Smooth muscle cell of the brain vasculature (primary cell): ENCODE measurements at places on chromosomes 12 and 14.

GRCh38 chr14:104693482-104694431 lies 4.3 kb downstream of the INF2 start:
- DNase-seq, result no peak

DNA sequence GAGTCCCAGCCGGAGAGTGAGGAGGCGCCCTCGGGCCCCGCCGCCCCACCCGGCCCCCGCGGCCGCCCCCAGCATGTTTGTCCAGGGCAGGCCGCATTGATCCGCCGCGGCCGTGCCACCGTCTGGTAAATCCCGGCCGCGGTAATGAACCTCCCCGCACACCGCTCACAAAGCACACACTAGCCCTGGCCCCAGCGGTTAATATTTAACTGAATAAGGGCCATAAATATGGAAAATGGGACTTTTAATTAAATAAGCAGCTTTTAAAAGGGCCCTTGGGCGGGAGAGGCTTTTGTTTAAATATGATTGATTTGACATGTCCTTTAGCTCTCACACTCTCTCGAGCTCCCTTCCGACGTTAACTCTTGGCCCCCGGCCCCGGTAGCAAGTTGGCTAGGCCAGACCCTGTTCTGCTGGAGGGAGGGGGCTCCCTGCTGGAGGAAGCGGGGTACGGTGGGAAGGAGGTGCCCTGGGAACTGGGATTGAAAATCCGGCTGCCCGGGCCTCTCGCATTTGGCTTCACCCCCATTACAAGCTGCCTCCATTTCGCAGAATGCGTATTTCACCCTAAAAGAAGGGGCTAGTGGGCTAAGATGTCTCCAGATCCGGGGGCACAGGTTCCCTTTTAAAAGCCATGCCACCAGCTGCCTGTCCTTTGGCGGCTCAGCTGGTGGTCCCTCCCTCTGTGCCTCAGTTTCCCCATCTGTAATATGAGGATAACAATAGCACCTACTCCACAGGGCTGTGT lies 199.8 kb downstream of the RBM19 start:
- no peak for DNase-seq

DNA sequence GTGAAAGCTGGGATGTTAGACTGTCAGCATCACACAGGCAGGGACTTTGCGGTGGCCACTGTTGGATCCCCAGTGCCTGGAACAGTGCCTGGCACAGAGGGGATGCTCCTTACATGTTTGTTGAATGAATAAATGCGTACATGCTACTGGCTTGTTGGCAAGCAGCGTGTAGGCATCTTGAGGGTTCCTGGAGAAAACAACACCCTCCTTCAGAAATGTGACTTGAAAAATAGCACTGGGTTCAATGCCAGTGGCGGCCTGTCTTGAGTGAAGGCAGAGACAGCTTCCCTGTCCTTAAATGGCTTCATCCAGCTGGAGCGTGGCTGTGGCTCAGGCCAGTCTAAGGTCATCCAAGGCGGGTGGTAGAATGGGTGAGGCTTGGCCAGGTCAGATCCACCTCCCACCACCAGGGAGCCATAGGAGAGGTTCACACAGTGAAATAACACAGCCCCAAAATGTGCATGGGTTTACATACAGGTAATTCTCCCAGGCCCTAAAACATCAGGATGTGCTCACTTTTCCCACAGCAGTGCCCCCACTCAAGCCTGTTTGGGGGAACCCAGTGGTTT lies 171.4 kb downstream of the PHETA1 start:
- no peak for DNase-seq

- no peak for DNase-seq
Measured at GRCh38 chr12:100391856-100392255, 35.0 kb downstream of the SLC17A8 start.

- peak; percentile 50 for DNase-seq
Measured at GRCh38 chr12:7907009-7907408, 29.0 kb downstream of the SLC2A3 start.

- no peak for DNase-seq
Measured at GRCh38 chr12:80269803-80270552, 170.6 kb downstream of the OTOGL start.

- DNase-seq, result no peak
Measured at GRCh38 chr12:4431436-4431835, 14.2 kb downstream of the FGF6 start.

- no peak for DNase-seq
Measured at GRCh38 chr12:100156731-100157426, 14.2 kb upstream of the BLTP3B start.

- DNase-seq, result peak; percentile 76
Measured at GRCh38 chr12:120230326-120230973, 29.5 kb upstream of the RPLP0 start.

GRCh38 chr12:47307680-47308399 lies 228.1 kb upstream of the AMIGO2 start:
- DNase-seq, result peak; percentile 40

GRCh38 chr12:17818931-17819330 lies 271.1 kb downstream of the RERGL start:
- no peak for DNase-seq

GRCh38 chr12:101570047-101570446 lies 24.7 kb upstream of the MYBPC1 start:
- DNase-seq, result no peak

DNA sequence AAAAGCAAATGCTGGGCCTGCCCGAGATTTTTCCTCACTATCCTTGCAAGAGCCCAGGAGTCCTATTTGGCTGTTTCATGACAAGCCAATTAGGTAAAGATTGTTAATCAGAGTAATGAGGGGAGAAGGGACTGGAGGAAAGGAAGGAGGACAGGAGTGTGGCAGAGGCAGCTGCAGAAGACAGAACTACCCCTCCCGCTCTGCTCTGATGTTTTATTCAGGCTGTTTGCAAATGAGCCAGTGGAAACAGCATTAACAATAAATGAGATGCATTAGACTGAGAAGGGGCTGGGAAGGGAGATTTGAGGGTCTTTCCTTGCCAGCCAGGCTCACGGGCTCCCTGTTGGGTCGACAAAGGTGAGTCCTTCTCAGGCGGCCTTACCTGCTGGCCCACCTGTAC lies 421.0 kb upstream of the CCDC196 start:
- no peak for DNase-seq

- DNase-seq, result no peak
Measured at GRCh38 chr12:57839996-57840395, 6.5 kb downstream of the CTDSP2 start.

DNA sequence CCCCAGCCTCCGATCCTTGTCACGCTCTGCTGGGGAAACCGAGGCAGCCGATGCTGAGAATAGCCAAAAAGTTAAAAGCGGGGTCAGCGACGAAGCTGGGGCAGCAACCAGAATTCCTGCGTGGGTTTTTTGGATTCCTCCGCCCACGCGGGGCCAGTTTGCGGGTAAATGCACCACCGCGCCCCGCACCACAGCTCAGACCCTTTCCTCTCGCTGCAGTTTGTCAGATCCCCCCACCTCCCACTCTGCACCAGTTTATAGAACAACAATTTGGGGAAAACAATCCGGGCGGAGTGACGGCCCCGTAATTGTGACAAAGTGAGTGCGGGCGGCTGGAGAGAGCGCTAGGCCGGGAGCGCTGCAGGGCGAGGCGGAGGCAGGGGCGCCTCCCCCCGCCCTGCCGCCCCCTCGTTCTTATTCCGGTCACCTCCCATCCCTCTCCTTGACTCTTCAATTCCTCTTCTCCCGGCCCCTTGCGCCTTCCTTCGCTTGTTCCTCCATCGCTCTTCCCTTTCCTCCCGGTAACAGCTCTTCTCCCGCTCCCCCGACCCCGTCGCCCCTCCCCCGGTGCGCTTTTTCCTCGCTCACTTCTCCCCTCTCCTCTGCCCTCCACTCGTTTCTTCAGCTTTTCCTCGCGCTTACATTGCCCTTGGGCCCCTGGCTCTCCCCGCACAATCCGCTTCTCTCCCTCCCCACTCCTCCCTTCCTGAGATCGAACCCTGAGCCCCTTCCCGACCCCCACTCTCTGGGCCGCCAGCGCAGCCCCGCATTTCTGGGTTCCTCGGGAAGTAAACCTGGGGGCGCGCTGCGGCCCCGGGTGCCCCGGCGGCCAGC lies 646 bp upstream of the DNAJC22 start:
- no peak for DNase-seq

- DNase-seq, result no peak
Measured at GRCh38 chr14:53190938-53191337, 37.8 kb upstream of the DDHD1 start.

DNA sequence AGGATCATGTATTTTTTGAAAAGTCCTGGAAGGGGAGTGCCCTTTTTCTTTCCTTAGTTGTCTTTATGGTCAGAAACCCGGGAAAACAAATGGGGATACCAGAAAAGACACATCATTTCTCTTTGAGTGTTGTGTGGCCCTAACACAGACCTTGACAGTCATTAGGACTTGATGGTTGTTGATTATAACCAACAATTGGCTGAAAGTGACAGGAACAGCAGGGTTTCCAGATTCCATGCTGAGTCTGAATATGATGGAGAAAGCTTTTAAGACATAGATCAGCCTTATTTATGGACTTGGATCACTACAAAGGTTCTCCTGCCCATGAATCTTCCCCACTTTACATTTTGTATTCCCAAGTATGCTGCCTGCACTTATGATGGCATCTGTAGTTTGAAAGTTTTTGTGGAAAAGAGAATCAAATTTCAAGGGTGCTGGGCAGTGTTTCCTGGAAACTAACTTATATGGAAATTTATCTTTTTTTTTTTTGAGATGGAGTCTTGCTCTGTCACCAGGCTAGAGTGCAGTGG lies 30.4 kb downstream of the POLR3B start:
- no peak for DNase-seq

DNA sequence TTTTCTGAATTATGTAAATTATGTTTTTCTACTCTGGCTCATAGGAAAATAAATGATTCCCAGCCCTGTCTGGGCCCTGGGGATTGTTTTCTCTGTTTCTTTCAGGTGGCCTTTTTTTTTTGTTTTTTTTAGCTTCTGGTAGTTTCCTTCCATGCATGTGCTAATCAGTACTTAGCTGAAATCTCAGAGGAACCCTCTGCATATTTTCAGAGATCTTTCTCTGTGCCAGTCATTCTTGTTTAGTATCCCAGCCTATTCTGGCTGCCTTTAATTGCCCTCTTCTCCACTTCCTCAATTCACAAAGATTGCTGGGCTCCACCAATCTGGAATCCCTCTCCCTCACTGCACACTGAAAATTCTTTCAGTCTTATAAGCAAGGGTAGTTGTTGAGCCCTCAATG lies 46.9 kb downstream of the CNOT2 start:
- no peak for DNase-seq

- DNase-seq, result no peak
Measured at GRCh38 chr14:26606729-26607312, 9.0 kb upstream of the NOVA1 start.

DNA sequence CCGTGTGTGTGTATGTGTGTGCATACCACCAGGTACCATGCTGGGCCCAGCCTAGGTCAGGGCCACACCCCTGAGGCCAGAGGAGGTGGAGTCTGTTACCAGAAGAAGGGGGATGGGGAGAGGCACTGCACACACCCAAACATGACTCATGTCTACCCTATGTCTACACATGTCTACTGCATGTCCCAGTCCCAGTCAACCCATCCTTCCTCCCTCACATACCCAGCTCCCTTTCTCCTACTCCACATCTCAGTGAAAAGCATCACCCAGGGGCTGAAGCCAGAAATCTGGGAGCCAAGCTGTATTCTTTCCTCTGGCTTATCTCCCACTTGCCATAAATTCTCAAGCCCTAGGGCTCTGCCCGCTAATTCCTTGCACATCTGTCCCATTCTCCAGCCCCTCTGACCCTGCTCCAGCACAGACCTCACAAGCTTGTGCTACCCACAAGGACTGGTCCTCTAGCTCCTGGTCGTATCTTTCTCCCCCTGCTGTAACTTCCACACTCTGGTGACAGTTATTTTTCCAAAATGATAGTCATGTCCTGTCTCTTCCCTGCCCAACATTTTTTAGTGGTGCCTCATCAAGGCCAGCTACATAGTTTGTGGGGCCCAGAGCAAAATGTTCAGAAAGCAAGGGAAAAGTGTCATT lies 18.0 kb upstream of the APPL2 start:
- DNase-seq, result no peak

- no peak for DNase-seq
Measured at GRCh38 chr14:59245809-59246295, 57.4 kb downstream of the DAAM1 start.
